Kidney tubule cell (primary cell): ENCODE measurements at places on chromosomes 4 and X.
A peak's percentile ranks its signal among the peaks of the same experiment; 100 is the strongest.

- peak; percentile 70 for DNase-seq
These were observed 88.3 kb downstream of the ZAR1 start for GRCh38 chr4:48578132-48578968.

GRCh38 chrX:105458846-105459245, 238.4 kb upstream of the TEX13A start:
- no peak for DNase-seq

GRCh38 chrX:52425775-52426174, 57.0 kb downstream of the XAGE2 start:
- DNase-seq = peak; percentile 42

DNA sequence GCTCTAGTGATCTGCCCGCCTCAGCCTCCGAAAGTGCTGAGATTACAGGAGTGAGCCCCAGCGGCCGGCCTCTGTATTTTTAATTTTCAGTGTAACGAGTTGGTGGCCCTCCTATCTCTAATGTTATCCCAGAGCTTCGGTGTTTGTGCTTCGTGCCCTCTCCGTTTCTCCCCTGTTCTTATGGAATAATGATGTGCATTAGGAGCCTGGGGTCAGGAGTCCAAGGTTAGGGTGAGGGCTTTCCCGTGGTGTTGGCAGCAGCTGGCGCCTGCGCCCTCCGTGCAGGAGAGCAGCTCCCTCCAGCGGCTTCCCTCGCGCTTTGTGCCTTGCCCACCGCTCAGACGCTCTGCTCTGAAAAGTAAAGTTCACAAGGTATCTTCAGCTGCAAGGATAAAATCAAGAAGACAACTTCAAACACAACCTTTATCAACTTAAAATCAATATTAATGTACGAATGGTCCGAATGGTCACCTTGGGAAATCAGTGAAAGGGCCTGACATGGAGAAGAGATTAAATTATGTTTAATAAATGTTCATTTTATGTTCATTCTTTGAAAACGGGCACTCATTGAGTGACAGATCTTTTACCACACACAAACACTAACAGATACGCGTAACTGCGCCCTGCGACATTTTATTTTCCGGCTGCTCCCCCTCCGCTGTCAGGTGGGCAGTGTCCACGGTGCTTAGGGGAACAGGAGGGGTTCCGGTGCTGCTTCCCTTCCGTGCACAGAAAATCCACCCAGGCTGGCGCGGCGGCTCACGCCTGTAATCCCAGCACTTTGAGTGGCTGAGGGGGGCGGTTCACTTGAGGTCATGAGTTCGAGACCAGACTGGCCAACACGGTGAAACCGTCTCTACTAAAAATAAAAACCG, 62.4 kb downstream of the TRAPPC11 start:
- DNase-seq = peak; percentile 61

DNA sequence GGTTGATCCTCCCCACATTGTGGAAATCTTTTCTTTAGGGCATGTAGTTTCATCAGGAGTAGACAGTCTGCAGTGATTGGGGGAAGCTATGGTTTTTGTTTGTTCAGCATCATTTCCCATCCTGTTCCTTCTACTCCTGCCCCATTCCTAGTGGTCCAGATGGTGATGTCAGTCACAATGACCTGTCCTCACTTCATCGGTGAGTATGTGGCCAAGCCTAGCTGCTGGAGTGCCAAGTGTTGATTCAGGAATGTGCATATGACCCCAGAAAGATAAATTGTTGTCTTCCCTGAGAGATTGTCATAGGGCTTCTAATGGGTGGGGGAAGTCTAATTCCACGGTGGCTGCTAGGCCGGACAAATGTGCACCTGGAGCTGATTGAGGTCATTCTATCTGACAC, 130.6 kb upstream of the FAT1 start:
- DNase-seq = peak; percentile 89

- no peak for DNase-seq
These were observed 448 bp upstream of the SCFD2 start for GRCh38 chr4:53366301-53366716.

DNA sequence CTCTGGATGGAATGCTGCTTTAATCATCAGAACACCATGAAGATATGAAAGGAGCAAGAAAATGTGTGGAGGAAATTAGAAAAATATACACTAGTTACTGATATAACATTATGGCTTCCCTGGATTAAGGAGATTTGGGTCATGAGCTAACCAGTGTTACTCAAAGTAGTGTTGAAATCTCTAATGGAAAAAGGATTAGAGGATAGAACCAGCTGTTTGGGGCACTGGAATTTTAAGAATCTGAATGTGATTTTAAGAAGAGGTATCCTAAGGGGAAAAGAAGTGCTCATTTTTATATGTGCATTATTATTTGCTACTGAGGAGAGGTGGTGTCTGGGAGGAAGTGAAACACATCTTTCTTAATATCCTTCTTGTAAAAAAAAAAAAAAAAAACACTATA, 164.1 kb upstream of the PPARGC1A start:
- no peak for DNase-seq

DNA sequence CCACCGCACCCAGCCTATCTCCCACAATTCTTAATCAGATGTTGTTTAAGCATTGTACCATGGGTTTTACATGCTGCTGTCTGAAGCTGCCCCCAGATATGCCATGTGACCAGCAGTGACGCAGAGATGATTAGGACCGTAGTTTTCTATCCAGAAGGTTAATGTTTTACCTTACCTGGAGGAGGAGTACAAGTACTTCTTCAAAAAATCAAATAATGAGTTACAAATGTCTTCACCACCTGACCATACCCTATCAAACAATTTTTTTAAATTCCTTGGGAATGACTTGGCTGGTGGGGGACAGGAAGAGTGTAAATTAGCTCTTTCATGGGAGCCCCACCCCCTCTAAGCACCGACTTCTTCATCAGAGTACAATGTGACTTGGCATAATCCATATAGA, 16.2 kb upstream of the SGMS2 start:
- DNase-seq = peak; percentile 94

GRCh38 chrX:23372220-23372902, 37.7 kb downstream of the PTCHD1 start:
- DNase-seq = peak; percentile 4

DNA sequence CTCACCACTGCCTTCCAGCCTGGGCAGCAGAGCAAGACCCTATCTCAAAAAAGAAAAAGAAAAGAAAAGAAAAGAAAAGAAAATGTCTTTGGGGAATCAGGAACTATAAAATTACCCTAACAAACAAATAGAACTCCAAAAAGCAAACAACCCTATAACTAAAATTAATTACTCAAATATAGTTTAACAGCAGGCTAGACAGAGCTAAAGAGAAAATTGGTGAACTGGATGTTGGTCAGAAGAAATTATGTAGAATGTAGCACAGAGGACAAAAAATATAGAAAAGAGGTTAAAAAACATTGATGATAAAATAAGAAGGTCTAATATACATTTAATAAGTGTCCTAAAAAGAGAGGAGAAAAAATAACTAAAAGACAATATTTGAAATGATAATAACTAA, 27.8 kb upstream of the WWC2 start:
- DNase-seq = no peak

DNA sequence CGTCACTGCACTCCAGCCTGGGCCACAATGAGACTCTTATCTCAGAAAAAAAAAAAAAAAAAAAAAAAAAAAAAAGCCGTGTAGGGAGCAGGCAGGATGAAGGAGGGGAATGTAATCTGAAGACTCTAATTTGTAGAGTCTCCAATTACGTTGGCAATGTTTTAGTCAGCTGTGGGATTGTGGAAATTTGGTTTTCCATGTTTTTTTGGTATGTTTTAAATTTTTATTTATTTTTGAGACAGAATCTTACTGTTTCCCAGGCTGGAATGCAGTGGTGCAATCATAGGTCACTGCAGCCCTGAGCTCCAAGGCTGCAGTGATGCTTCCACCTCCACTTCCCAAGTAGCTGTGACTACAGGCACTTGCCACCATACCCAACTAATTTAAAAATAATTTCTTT, 56.5 kb downstream of the NSD2 start:
- no peak for DNase-seq
